ENCODE measurements at places on chromosomes 2 and 18. TPM values are rescaled to one million over a fixed set of nuclear protein-coding genes. Genes with fewer than 3 reads are reported as not detected.

The ZNF521 gene
- not detected for total RNA-seq

DNA sequence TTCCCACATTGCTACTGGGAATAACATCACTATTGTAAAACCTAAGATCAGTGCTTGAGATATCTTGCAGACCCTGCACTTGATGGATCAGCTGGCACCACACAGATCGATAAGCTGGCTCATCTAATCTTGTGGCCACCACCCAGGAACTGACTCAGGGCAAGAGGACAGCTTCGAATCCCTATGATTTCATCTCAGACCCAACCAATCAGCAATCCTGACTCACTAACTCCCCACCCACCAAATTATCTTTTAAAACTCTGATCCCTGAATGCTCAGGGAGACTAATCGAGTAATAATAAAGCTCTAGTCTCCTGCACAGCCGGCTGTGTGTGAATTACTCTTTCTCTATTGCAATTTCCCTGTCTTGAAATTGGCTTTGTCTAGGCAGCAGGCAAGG, 11.3 kb upstream of the TEX44 start:
- no peak for DNase-seq
- H3K27ac ChIP-seq = no peak overlapping the region
- no peaks in the 10 kb centered on the region for H3K36me3 ChIP-seq
- no peak overlapping the region for H3K4me3 ChIP-seq

The SLC19A3 gene
- total RNA-seq = not detected

DNA sequence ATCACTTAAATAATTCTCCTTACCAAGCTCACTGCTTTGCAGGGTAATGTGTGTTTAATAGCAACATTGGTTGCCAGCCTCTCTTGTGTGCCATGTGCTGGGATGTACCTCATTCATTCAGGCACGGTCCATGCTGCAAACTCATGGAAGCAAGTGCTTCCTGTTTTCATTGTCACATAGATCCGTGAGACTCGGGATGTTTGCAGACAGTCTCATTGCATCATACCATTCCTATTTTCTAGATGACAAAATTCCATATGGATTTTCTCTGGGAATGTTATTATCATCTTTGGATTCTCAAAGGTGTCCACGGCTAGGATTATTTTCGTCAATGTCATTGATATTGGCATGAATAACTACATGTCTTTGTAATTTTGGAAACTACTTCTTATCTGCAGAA, 60.0 kb upstream of the HDAC4 start:
- H3K27ac ChIP-seq = no peak overlapping the region
- H3K4me3 ChIP-seq = no peak overlapping the region
- peaks cover 5% of the 10 kb centered on the region for H3K4me1 ChIP-seq
- DNase-seq = no peak
- no peaks in the 10 kb centered on the region for H3K36me3 ChIP-seq

DNA sequence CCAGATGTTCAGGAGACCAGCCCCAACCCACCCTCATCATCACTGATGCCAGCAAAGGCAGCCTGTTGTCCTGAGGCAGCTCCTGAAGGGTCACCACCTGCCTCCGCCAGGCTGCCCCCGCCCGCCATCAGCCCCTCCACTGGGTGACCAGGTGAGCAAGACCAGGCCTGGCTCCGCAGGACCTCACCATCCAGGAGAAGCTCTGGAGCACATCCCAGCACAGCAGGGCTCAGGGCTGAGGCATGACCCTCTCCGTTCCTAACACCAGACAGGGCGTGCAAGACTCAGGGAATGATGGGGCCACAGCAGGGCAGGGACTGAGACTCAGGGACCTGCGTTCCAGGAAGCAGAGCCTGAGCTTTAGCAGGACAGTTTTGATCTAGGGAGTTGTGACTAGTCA, 218.8 kb upstream of the RAB6C start:
- H3K4me3 ChIP-seq = no peak overlapping the region
- no peak for DNase-seq
- H3K36me3 ChIP-seq = no peaks in the 10 kb centered on the region
- H3K4me1 ChIP-seq = no peaks in the 10 kb centered on the region
- H3K27ac ChIP-seq = no peak overlapping the region

The EGR4 gene
- 0.14 TPM for total RNA-seq

DNA sequence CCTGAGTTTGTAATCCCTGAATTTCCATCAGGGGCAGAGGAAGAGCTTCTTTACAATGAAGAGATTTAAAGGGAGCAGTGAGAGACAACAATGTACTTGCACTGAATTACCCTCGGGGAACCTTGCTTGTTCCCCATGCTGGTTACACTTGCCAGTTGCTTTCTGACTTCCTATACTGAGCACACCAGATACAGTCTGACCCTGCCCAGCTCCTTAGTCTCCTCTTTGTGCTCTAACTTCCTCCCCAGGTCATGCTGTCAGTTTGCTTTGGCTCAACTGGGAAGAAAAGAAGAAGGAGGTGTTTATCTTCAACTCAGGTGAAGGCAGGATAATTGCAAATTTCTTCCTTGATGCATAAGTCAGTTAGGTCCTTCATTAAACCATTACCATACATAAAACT, 658.4 kb downstream of the NYAP2 start:
- no peak overlapping the region for H3K27ac ChIP-seq
- H3K4me3 ChIP-seq = no peak overlapping the region
- no peak for DNase-seq
- no peaks in the 10 kb centered on the region for H3K36me3 ChIP-seq
- H3K27me3 ChIP-seq = no peaks in the 10 kb centered on the region
- no peaks in the 10 kb centered on the region for H3K4me1 ChIP-seq

The CD8A gene
- 1.3 TPM for total RNA-seq

DNA sequence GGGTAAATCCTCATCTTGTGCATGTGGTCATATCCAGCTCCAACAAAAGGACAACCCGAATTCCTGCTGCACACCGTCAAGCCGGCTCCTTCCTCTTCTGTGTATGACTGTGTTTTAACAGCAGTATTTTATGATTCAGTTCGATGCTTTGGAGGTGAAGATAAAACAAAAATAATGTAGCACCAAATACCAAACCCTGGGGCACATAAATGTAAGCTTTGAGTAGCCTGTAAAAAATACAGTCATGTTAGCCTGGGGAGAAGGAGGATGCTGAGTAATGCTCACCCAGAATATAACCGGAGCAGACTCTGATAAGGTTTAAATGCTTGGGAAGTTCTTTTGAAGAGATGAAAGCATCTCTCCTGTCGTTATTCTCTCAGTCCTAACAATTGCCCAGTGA, 225.0 kb downstream of the SUCLG1 start:
- no peaks in the 10 kb centered on the region for H3K36me3 ChIP-seq
- no peaks in the 10 kb centered on the region for H3K27me3 ChIP-seq
- H3K4me3 ChIP-seq = no peak overlapping the region
- DNase-seq = no peak
- no peak overlapping the region for H3K27ac ChIP-seq
- H3K4me1 ChIP-seq = no peaks in the 10 kb centered on the region

DNA sequence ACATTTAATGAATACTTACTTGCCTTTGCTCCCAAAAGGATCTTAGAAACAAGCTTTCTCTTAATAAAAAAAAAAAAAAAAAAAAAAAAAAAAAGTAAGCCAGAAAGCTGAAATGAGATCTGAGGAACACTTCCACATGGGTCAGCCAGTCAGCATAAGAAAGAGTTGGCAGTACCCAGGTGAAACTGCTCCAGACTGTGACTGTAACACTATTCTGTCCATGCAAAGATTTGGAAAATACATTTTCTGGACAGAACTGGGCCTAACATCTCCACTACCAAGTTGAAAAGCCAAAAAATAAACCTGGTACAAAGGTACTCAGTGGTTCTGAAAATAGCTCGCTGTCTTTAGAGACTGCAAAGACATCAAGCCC, 135.7 kb downstream of the THADA start:
- H3K27ac ChIP-seq = no peak overlapping the region
- H3K4me3 ChIP-seq = no peak overlapping the region
- no peaks in the 10 kb centered on the region for H3K27me3 ChIP-seq
- H3K4me1 ChIP-seq = no peaks in the 10 kb centered on the region

DNA sequence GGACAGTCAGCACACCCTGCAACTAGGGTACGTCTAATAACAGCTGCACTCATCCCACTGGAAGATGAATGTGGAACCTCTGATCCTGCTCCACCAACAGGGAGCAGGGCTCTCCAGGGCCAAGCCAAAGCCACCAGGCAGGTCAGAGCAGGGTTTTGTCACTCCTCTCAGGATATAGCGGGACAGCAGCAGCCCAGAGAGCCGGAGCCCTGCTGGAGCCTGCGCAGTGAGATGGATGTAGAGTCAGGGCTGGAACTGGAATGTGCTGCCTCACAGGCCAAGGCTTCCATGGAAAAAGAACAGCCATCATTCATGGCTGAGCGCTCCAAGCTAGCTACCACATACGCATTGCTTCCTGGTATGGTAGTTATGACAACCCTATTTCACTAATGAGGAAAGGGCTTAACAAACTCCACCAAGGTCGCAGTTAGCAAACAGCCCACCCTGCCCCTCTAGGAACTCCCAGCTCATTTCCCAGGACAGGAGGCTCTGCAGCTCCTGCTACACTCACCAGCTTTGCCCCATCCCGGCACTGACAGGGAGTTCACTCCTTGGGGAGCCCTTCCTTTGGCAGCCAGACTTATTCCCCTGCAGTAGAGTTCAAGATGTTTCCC, 85.2 kb downstream of the HS1BP3 start:
- no peak for DNase-seq
- H3K4me3 ChIP-seq = no peak overlapping the region
- H3K4me1 ChIP-seq = no peaks in the 10 kb centered on the region
- no peak overlapping the region for H3K27ac ChIP-seq
- peaks cover 2% of the 10 kb centered on the region for H3K27me3 ChIP-seq

The KATNAL2 gene
- 1.5 TPM for total RNA-seq

GRCh38 chr2:191935247-191935646, 88.4 kb upstream of the CAVIN2 start:
- DNase-seq = no peak
- H3K27ac ChIP-seq = no peak overlapping the region
- no peaks in the 10 kb centered on the region for H3K4me1 ChIP-seq
- no peaks in the 10 kb centered on the region for H3K27me3 ChIP-seq
- H3K36me3 ChIP-seq = no peaks in the 10 kb centered on the region
- H3K4me3 ChIP-seq = no peak overlapping the region

- H3K27ac ChIP-seq = no peak overlapping the region
- H3K36me3 ChIP-seq = no peaks in the 10 kb centered on the region
- H3K4me3 ChIP-seq = no peak overlapping the region
- no peak for DNase-seq
- no peaks in the 10 kb centered on the region for H3K27me3 ChIP-seq
Observed at GRCh38 chr2:200735061-200735460, 76.6 kb upstream of the BZW1 start.

The SLC25A12 gene
- total RNA-seq = 9.5 TPM

The ZNF516 gene
- total RNA-seq = 22.4 TPM

The ST8SIA5 gene
- 0.08 TPM for total RNA-seq

DNA sequence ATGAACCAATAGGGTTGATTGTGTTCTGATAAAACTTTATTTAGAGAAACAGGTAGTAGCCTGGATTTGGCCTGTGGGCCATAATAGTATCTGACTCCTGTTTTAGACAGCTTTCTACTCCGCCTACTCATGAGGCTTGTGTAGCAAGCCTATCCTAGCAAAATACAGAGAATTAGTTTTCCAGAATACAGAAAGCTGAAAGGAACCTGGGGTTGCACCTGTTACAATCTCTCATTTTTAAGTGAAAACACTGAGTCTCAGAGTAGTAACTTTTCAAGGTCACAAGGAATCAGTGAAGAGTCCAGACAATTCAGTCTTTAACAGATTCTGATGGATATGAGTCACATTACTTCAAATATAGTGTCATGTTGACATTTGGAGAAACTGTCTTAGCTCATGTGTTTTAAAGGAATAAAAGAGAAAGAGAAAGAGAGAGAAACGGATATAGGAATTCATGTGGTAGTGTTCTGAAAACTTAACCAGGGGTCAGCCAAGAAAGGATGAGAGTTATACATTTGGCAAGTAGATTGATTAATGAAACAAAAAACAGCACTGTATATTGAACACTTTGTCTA, 17.0 kb downstream of the ARHGAP28 start:
- no peak for DNase-seq
- no peaks in the 10 kb centered on the region for H3K36me3 ChIP-seq
- no peaks in the 10 kb centered on the region for H3K27me3 ChIP-seq
- no peak overlapping the region for H3K27ac ChIP-seq
- H3K4me1 ChIP-seq = no peaks in the 10 kb centered on the region
- no peak overlapping the region for H3K4me3 ChIP-seq

- H3K4me3 ChIP-seq = no peak overlapping the region
- H3K36me3 ChIP-seq = no peaks in the 10 kb centered on the region
- peak; percentile 60 for DNase-seq
- no peak overlapping the region for H3K27ac ChIP-seq
Observed at GRCh38 chr2:131010566-131010965, 82.7 kb downstream of the FAM168B start.

GRCh38 chr2:14306268-14306861, 326.2 kb upstream of the LRATD1 start:
- no peak overlapping the region for H3K4me3 ChIP-seq
- DNase-seq = no peak
- no peaks in the 10 kb centered on the region for H3K27me3 ChIP-seq
- no peaks in the 10 kb centered on the region for H3K4me1 ChIP-seq

The CHRNG gene
- total RNA-seq = not detected

DNA sequence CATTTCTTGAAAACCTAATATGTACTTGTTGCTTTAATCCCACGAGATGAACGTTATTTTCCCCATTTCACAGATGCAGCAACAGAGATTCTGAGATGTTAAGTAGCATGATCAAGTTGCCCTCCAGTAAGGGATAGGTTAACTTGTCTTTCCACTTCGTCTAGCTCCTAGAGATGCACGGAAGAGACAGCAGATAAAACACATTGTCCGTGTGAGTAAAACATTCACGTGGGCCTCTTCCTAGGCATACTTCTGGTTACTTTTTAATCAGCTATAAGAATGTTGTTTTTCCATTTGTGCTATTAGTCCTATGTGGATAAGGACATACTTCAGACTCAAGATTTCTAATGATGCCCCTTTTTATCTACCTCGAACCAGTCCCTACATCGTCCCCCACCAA, 1.2 kb upstream of the ARHGAP28 start:
- H3K36me3 ChIP-seq = no peaks in the 10 kb centered on the region
- no peak overlapping the region for H3K27ac ChIP-seq
- H3K27me3 ChIP-seq = no peaks in the 10 kb centered on the region
- no peak overlapping the region for H3K4me3 ChIP-seq
- H3K4me1 ChIP-seq = no peaks in the 10 kb centered on the region

DNA sequence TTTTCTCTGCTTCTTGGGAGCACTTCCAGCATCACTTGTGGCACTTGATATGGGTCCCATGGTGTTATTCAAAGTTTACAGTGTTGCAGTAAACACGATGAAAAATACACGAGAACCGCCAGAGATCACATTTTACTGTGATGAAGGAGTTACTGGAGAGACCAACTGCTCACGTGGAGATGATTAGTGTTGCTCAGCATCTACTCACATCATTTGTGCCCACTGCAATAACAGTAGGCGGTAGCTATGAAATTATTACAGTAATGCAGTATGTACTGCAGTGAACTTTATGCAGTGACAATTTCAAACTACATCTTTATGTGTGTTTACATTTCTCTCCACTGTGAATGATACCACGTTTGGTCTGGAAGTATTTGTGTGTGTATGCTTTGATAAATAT, 93.5 kb downstream of the SLC4A3 start:
- H3K36me3 ChIP-seq = no peaks in the 10 kb centered on the region
- H3K27ac ChIP-seq = no peak overlapping the region
- peaks cover 3% of the 10 kb centered on the region for H3K27me3 ChIP-seq
- no peak for DNase-seq
- H3K4me3 ChIP-seq = no peak overlapping the region
- no peaks in the 10 kb centered on the region for H3K4me1 ChIP-seq

GRCh38 chr2:167964650-167965413, 282.6 kb downstream of the STK39 start:
- DNase-seq = no peak
- H3K27ac ChIP-seq = no peak overlapping the region

The SERPINB13 gene
- not detected for total RNA-seq

Data from CD4-positive, alpha-beta T cell (primary cell).